ENCODE measurements at places on chromosomes 6 and 20.
A peak's percentile ranks its signal among the peaks of the same experiment; 100 is the strongest.

GRCh38 chr20:36670665-36671357 lies 24.8 kb upstream of the SLA2 start:
- DNase-seq: no peak

DNA sequence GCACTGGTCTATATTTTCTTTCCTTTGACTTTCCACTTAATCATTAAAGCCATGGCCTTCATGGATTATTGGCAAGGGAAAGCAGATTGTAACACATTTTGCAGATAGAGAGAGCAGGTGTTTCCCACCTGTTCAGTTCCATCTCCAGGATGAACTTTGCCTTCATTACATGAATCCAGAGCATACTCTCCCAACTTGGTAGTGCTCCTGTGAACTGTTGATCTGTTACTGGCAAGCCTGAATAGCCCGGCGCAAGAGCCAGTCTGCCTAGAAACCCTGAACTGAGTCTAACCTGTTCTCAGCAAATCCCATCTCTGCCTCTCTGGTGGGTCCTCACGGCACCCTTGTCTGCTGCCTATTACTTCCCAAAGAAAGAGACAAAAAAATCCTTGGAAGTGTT lies 210.3 kb downstream of the PLCB1 start:
- no peak for DNase-seq

DNA sequence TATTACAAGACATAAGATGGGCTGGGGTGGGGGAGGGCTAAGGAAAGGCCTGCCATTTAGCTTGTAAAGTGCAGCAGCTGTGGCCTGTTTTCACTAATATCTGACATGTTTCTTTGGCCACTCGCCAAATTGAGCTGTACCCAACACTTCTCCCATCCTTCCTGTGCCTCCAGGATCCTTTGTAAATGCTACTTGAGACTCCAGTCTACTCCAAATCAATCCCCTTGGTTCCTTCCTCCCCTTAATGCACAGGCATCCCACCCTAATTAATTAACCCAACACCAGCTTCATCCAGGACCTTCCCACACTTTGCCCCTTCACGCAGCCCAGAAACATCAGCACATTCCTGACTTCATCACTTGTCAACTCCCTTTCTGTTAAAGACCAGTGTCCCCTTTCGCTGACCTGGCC lies 55.0 kb upstream of the TCF21 start:
- DNase-seq: no peak

DNA sequence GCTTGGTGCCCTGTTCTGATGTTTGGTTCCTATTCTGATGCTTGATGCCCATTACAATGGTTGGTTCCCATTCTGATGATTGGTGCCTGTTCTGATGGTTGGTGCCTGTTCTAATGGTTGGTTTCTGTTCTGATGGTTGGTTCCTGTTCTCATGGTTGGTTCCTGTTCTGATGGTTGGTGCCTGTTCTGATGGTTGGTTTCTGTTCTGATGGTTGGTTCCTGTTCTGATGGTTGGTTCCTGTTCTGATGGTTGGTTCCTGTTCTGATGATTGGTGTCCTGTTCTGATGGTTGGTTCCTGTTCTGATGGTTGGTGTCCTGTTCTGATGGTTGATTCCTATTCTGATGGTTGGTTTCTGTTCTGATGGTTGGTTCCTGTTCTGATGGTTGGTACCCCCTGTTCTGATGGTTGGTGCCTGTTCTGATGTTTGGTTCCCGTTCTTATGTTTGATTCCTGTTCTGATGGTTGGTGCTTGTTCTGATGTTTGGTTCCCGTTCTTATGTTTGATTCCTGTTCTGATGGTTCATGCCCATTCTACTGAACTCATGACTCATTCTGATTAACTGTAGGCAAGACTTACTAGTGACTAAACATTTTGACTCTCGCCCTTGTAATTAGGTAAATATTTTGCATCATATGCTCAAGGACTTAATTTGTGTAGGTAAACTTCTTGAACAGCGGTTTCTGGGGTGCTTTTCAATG lies 146.2 kb downstream of the DLL1 start:
- DNase-seq: no peak

- no peak for DNase-seq
These were observed 26.5 kb upstream of the ZBTB22 start for GRCh38 chr6:33343953-33344611.

DNA sequence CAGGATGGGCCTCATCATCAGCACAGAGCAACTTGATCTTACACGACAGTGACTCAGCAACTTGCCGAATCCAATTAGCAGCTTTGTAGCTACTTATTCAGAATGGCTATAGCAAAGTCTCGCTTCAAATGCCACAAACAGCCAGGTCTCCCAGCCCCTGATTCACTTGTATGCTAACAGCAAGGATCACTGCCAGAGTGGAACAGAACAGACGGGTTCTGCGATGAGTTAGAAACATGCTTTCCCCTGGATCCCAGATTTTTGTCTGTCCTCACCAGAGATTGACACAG lies 254.4 kb downstream of the NRN1 start:
- DNase-seq: no peak

GRCh38 chr20:2349801-2350200 lies 30.9 kb upstream of the TGM6 start:
- no peak for DNase-seq

DNA sequence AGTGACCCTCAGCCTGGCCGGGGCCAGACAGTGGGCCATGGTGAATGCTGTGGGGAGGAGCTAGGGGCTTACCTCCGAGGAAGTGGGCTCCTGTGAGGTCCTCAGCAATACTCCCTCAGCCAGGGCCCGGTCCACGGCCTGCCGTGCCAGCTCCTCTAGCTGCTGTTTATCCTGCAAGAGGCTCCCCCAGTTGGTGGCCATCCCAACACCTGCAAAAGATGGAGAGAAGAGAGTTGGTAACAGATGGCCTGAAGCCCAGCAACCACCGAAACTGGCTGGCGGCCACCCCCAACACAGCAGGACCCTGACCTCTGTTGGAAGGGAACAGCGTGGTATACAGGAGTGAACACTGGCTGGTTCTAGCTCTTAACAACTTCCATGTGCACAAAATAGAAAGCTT lies 4.0 kb downstream of the GSS start:
- DNase-seq: no peak

DNA sequence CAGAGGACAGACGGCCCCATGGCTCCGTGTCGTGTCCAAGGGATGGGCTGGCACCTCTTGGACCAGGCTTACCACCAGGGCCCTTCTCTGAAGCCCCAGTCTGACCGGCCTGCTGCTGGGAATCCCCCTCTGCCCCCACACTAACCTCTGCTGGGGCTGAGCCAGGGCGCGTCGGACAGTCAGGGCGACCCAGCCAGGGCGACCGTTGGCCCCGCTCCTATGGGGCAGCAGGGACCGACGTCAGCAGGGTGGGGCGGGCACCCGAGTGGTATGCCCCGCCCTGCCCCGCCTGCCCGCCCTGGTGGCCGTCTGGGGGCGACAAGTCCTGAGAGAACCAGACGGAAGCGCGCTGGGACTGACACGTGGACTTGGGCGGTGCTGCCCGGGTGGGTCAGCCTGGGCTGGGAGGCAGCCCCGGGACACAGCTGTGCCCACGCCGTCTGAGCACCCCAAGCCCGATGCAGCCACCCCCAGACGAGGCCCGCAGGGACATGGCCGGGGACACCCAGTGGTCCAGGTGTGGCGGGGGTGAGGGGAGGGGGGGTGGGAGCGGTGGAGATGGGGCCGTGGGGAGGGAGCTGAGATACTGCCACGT lies at the start of gene SLC17A9:
Gene SLC17A9, plus strand, starts transcription at position 337 of the 595 bp plus-strand sequence. Its CDS starts 122 bp downstream, at position 459.
- peak; percentile 86 for DNase-seq

DNA sequence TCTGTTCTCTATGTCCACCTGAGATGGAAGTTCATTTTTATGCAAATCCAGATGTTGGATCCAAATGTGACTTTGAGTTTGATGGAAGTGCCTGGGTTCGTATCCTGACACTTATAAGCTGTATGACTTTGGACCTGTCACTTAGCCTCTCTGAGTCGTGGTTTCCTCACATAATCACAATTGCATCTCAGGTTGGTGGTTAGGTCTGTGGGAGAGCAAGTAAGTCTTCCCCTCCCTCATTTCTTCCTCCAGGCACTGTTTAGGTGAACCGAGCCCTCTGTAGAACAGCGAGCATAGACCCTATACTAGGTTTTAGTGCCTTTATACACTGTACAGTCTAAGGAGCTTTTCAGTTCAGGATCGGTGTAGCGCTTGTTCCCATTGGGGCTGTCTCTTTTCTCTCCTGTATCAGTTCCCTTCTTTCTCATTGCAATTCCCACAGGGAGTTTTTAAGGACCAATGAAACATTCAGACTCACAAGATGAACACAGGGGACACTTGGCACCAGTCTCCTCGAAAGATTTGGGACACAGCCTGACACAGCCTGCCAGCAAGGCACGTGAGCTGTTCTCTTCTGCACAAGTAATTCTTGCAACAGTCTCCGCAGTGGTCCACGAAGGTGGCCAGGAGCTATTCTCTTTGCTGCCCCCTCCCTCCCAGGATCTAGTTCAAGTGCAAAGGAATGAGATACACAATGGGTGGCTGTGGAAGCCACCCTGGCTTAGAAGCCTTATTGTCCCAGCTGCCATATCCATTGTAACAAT lies 11.8 kb downstream of the TOX2 start:
- no peak for DNase-seq

- DNase-seq: no peak
These were observed 159.5 kb upstream of the PDE10A start for GRCh38 chr6:165822501-165822900.

DNA sequence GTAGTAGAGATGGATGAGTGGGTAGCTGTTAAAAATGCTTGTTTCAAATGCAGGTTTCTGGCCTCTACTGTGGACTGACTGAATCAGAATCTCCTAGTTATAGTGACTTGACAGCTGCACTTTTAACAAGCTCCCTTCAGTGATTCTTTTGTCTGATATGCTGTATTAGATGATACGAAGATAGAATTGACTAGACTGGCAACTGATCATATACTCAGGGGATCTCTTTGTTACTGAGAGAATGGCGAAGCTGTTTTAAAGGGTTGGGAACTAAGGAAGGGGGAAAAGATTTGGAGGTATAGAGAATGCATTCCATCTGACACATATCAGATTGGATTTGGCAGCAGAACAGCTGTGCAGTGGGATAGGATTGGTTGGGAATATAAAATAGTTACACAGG lies 7.0 kb downstream of the ENPP4 start:
- DNase-seq: no peak

DNA sequence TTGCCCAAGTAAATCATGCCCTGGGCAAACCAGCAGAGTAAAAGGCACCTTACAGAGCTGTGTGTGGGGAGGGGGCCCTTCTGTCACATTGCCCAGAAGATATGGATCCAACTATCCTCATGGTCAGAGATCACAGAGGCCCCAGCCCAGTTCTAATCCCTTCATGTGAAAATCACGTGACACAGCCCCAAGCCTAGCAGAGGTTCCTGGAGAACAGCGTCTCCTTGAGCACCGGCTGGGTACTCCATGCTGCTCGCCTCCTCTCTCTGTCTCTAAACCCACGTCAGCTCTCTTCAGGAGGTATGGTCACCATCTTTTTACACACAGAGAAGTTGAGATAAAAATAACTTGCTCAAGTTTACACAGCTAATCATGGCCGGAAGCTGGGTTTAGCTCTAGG lies 230.2 kb downstream of the ANKRD60 start:
- no peak for DNase-seq
